ENCODE measurements at places on chromosomes 2 and 18.

- no peak for DNase-seq
These were observed 129.3 kb upstream of the STON1 start for GRCh38 chr2:48400553-48401164.

DNA sequence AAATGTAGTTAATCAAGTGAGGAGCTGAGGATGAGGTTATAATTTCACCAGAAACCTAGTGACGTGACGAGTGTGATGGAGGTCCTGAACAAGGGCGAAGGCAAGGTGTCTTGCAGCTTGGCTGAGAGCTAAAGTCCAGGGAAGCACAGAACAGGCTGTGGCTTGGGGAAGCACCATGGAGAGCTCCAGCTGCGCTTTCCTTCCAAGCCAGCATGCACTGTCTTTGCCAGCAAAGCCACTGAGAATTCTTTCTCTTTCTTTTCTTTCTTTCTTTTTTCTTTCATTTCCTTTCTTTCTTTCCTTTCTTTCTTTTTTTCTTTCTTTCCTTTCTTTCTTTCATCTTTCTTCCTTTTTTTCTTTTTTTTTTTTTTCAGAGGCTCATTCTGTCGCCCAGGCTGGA, 239.3 kb downstream of the FBXO15 start:
- DNase-seq, result no peak

DNA sequence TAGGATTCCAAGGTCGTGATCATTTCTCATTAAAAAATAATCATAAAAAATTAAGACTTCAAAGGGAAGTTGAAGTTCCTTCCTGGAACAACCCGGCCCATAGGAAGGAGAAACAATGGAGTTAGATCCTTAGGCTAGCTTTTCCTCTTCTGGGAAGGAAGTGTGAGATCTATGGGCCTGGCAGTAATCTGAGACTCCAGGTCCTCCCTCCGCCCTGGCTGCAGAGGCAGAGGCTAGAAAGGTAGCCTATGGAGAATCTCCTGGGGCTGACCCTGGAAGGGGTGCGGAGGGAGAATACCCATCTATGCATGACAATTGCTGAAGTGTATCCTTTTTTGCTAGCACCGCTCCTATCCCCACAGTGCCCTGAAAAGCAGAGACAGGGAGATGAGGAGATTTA, 37.9 kb downstream of the TRIB2 start:
- DNase-seq, result no peak

DNA sequence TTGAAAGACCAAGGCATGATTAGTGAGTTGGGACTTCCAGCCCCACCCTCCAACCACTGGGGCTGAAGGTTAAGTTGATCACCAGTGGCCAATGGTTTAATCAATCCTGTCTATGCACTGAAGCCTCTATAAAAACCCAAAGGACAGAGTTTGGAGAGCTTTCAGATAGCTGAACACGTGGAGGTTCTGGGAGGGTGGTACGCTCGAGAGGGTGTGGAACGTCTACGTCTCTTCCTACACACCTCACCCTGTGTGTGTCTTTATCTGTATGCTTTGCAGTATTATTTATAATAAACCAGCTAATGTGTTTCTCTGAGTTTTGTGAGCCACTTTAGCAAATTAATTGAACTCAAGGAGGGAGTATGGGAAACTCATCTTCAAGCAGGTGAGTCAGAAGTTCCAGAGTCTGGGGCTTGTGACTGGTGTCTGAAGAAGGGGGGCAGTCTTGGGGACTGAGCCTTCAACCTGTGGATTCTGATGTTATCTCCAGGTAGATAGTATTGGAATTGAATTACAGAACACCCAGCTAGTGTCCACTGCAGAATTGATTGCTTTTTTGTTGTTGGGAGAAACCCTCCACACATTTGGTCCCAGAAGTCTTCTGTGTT, 20.3 kb downstream of the ACTR3 start:
- DNase-seq, result no peak

- no peak for DNase-seq
These were observed 19.7 kb downstream of the FIGN start for GRCh38 chr2:163716101-163716500.

DNA sequence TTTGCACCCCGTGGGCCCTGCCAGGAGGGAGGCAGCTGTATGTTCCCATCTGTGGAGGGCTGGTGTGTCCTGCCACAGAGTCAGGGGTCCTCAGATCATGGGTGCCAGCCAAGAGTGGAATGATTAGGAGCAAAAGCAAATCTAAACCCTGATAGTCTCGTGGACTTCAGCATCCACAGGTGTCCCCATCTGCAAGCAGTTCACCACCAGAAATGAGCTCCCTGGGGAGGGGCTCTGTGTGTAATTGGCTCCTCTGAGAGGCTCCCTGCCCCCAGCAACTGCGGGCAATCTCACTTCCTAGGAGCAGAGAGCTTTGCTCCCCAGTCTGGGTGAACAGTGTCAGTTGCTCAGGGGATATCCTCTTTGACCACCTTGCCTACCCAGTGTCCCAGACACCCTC, 78.1 kb downstream of the HNRNPLL start:
- no peak for DNase-seq

DNA sequence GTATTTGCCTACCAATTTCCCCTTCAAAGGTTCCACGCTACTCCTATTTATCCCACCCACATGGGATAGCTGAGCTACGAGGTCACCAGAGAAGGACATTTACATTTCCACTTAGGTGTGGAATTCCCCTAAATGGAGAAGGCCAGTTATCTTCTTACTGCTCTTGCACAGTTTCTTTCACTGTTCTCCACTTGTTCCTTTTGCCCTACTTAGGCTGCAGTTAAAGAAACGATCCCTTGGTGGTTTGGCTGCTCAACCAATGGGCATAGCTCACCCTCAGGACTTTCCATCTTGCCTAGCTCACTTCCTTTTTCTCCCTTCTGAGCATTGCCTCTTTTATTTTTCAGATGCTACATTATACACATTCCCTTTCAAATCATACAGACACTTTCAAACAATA, 11.2 kb upstream of the NABP1 start:
- no peak for DNase-seq

DNA sequence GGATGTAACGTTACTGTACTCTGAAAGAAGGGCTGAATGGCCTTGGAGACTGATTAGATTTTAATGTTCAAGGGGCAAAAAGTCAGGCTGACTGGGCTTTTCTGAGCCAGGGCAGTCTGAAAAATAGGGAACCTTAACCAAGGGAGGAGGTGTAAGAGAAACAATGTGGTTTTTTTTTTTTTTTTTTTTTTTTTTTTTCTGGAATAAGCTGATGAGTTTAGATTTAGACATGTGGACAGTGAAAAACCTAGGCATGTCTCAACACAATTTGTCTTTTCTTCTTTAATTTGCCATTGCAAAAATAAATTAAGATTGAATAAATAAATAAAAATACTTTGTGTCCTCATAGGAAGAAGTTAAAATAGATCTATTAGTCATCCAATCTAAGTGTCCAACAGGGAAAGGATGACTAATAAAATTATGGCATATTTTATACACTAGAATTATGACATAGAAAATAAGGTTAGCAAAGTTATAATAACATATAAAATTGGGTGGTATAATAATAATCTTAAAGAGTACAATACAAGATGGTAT, 237.6 kb upstream of the TRIB2 start:
- no peak for DNase-seq

All from breast epithelium (tissue), 4 donors.